Mucosa of descending colon (tissue), 3 donors: ENCODE measurements at places on chromosomes 3 and 15.

GRCh38 chr3:52441091-52441771 lies 3.7 kb downstream of the SEMA3G start:
- DNase-seq = no peak

- DNase-seq = no peak
Observed at GRCh38 chr3:12532182-12532581, 13.1 kb downstream of the MKRN2OS start.

- no peak for DNase-seq
Observed at GRCh38 chr3:72630327-72630968, 217.8 kb downstream of the SHQ1 start.

DNA sequence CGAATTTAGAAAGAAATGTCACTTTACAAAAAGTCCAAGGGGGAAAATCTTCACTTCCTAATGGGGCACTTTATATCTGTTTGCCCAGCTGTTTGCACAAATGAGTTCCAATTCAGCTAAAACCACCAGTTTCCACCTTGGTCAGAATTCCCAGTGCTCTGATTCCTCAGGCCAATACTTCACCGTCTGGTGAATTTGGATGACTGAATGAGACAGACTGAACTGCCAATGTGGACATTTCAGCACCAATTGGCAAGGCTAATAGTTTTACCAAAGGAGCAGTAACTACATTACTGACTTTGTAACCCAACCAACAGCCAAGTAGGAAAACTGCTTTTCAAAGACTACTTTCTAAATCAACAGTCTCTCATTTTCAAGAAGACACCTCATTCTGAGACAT lies 51.8 kb downstream of the ABI3BP start:
- DNase-seq = no peak

GRCh38 chr15:57559875-57560274 lies 31.8 kb upstream of the MYZAP start:
- DNase-seq = peak; percentile 94

DNA sequence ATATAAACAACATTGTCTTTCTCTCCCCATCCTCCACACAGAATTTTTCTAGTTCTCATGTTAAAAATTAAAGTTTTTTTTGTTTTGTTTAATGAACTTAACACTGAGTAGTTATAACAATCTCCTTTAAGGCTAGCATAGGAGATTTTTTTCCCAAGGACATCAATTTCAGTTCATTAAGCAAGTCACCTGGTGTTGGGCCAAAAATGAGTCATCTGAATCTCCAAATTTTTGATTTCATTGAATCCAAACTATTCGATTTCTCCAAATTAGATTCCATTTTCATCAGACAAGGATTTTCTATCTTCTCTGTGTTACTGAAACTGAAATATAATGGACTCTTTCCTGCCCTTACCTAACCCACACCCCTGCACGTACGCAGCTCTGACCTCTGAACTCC lies 631.4 kb upstream of the MDFIC2 start:
- DNase-seq = no peak

GRCh38 chr3:155019575-155019974 lies 60.5 kb upstream of the MME start:
- peak; percentile 67 for DNase-seq

GRCh38 chr15:36152936-36153335 lies 426.5 kb upstream of the CDIN1 start:
- no peak for DNase-seq

DNA sequence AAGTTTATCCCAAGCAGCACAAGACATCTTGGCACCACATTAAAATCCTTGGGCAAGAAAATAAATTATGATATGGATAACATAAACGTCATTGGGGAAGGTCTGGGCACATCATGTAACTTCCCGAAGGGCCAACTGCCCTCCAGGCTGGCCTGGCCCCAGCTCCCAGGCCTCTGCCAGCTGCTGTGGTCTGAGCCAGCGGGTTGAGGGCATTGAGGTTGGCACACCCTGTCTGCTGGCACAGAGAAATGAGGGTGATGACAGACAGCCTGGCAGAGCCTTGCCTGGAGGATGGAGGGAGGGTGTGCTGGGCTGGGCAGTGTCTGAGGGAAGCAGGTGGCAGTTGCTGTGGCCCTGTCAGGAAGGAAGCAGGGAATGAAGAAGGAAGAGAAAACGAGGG lies 3.3 kb upstream of the RBSN start:
- peak; percentile 57 for DNase-seq

- peak; percentile 34 for DNase-seq
Observed at GRCh38 chr3:43879166-43879565, 188.4 kb downstream of the ABHD5 start.

GRCh38 chr3:182450942-182451787 lies 342.1 kb upstream of the ATP11B start:
- no peak for DNase-seq

- no peak for DNase-seq
Observed at GRCh38 chr3:54870423-54870822, 57.4 kb downstream of the LRTM1 start.

- peak; percentile 9 for DNase-seq
Observed at GRCh38 chr3:33211444-33211843, 7.2 kb downstream of the SUSD5 start.

DNA sequence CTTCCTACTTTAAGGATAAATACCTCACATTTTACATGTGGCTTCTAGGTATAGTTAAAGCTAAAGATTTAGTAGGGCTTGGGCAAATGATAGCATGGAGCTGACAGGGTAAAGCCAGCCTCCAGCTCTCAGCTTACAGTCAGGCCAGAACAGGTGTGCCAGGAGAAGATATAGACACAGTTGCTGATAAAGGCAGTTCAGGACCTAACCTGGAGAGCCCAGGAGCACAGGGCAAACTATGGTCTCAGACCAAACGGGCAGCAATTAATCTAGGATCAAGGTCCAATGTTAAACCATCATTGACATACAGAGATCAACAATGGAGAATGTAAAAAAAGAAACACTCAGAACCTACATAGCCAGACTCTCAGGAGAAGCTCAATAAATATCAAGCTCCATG lies 4.0 kb downstream of the WDR49 start:
- no peak for DNase-seq

DNA sequence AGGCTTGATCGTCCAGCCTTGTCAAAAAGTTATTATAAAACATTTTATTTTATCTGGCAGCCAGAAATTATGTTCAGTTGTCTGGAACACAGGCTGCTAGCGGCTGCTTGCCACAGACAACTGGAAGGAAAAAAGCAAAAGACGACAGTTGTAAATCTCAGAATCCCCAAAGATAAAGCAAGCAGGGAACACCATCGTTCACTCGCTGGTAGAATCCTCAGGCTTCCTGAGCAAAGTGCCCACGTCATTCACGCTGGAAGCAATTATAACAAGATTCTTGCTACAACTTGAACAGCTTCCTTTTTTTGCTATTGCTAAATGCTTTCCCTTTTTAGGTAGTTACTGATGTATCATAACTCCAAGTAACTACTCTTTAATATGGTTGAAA lies 33.6 kb downstream of the ADAMTS17 start:
- no peak for DNase-seq
